ENCODE measurements at places on chromosomes 1 and 21. TPM values are rescaled to one million over a fixed set of nuclear protein-coding genes. Genes with fewer than 3 reads are reported as not detected.

Gene C21orf58
- total RNA-seq = 25.8 TPM

Gene RIMKLA
- total RNA-seq = 3.2 TPM

Gene FCN3
- not detected for total RNA-seq

Gene CSMD2
- total RNA-seq = not detected

- no peaks in the 10 kb centered on the region for H3K36me3 ChIP-seq
- no peaks in the 10 kb centered on the region for H3K4me1 ChIP-seq
- no peak overlapping the region for H3K4me3 ChIP-seq
- no peak overlapping the region for H3K27ac ChIP-seq
- peaks cover under 1% of the 10 kb centered on the region for H3K27me3 ChIP-seq
These were observed 17.8 kb upstream of the FAM131C start for GRCh38 chr1:16091296-16091695.

GRCh38 chr1:194367121-194367520 lies 1180.7 kb upstream of the B3GALT2 start:
- DNase-seq = no peak
- no peaks in the 10 kb centered on the region for H3K36me3 ChIP-seq
- no peak overlapping the region for H3K27ac ChIP-seq
- no peaks in the 10 kb centered on the region for H3K4me1 ChIP-seq

DNA sequence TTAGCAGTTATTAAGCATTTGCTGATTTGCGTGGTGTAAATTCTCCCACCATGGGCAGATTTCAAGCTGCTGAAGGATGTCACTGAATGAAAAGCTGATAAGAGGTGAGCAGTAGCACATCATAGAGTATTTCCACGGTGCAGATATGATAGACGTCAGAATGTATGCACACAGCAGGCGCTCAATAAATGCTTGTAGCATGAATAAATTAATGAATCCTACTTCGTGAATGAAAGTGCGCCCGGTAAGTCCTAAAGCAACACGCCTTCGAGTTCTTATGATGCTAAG lies 510 bp upstream of the UBIAD1 start:
- DNase-seq = no peak
- no peaks in the 10 kb centered on the region for H3K27me3 ChIP-seq
- H3K27ac ChIP-seq = no peak overlapping the region
- H3K36me3 ChIP-seq = peaks cover 17% of the 10 kb centered on the region

- H3K36me3 ChIP-seq = no peaks in the 10 kb centered on the region
- H3K4me1 ChIP-seq = peaks cover 12% of the 10 kb centered on the region
- H3K27me3 ChIP-seq = peaks cover 2% of the 10 kb centered on the region
- H3K27ac ChIP-seq = no peak overlapping the region
- no peak overlapping the region for H3K4me3 ChIP-seq
These were observed 11.0 kb upstream of the SERBP1 start for GRCh38 chr1:67441183-67441582.

DNA sequence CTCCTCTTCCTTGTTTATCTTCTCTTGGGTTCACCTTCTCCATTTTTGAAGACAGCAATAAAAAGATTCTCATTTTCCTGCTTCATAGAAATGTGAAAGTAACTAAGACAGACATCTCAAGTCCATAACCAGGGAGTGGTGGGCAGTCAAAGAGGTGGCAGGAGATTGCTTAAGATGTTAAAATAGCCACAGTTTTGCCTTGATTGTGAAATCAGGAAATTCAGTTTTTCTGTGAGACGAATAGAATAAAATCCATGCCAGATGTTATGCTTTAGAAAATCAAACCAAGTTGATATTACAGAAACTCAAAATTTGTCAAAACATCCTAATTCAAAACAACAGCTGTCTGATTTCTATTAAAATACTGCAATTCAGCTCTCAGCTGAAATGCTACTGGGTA lies 57.2 kb downstream of the TNN start:
- no peak overlapping the region for H3K4me3 ChIP-seq
- no peaks in the 10 kb centered on the region for H3K4me1 ChIP-seq
- H3K27ac ChIP-seq = no peak overlapping the region
- H3K36me3 ChIP-seq = no peaks in the 10 kb centered on the region
- DNase-seq = no peak
- H3K27me3 ChIP-seq = no peaks in the 10 kb centered on the region

- H3K4me1 ChIP-seq = no peaks in the 10 kb centered on the region
- H3K4me3 ChIP-seq = no peak overlapping the region
- no peaks in the 10 kb centered on the region for H3K36me3 ChIP-seq
These were observed 255.9 kb downstream of the CAMTA1 start for GRCh38 chr1:7040969-7041695.

DNA sequence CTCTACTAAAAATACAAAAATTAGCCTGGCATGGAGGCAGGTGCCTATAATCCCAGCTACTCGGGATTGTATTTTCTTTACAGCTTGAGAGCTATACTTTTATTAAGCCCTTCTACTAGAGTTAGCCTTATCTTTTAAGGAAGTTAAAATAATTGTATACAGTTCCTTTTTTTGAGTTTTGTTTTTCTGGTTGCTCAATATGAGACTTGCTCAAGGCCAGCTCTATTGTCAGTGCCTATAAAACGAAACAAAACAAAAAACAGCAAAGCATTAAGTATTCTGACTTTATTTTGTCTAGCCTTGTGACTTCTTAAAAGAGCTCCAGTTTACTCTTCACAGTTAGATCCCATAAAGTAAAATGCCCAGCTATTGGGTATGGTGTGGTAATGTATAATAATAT lies 17.2 kb downstream of the PKN2 start:
- H3K4me3 ChIP-seq = no peak overlapping the region
- no peak overlapping the region for H3K27ac ChIP-seq
- DNase-seq = no peak
- no peaks in the 10 kb centered on the region for H3K27me3 ChIP-seq
- peaks cover 28% of the 10 kb centered on the region for H3K4me1 ChIP-seq

All from activated CD4-positive, alpha-beta memory T cell treated with anti-CD3 and anti-CD28 coated beads for 36 hours (primary cell).